ENCODE measurements at places on chromosomes 2 and 18.

GRCh38 chr18:21242780-21243401 is 859 bp downstream of the GREB1L start:
- no peak for DNase-seq

DNA sequence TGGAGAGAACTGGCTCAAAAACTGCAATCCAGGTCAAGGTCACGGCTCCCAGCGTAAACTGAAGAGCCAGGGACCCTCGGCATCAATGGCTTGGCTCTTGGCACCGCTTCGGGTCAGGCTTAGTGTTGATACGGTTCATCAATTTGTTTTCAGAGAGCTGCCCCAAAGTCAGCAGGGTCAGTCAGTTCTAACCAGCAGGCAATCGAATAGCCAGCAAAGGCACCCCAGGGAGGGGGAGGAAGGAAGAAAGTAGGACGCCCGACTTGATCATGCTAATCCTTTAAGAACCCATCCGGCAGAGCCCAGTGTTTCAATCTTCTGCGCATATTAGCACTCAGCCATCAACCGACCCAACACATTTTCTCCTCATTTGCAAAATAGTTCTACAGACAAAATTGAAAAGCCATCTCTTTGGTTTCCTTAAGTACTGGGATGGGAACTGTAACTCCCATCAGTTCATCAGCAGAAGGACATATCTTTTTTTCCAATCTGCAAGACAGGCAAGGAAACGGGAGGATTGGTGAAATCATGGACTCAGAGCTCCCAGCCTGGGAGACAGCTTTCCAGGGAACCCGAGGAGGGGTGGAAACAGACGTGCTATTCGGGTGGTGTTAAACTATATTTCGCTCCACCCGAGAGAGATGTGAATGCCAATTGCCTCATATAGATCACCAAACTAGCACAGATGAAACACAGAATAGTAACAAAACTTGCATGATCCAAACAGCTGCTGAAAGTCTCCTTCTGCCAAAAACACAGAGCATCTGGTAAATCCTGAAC is 40.7 kb upstream of the CABLES1 start:
- DNase-seq = no peak

GRCh38 chr2:37201766-37202165 is 5.5 kb downstream of the CEBPZOS start:
- no peak for DNase-seq

DNA sequence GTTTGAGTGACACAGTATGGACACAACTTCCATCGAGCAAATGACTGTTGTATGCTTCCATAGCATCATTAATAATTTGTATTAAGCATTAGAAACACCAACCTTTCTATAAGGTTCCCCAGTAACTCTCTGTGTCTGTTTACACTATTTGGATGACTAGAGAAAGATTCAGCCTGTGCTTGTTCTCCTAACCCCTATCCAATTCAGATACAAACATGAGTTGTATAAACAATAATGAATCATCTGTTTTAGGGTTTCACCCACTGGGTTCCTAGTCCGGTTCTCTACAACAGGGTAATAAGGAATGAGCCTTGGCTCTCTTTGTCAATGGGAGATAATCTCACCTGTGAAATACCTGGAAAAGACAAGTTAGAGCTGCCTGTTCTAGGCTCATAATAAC is 894.1 kb upstream of the PIK3C3 start:
- no peak for DNase-seq

DNA sequence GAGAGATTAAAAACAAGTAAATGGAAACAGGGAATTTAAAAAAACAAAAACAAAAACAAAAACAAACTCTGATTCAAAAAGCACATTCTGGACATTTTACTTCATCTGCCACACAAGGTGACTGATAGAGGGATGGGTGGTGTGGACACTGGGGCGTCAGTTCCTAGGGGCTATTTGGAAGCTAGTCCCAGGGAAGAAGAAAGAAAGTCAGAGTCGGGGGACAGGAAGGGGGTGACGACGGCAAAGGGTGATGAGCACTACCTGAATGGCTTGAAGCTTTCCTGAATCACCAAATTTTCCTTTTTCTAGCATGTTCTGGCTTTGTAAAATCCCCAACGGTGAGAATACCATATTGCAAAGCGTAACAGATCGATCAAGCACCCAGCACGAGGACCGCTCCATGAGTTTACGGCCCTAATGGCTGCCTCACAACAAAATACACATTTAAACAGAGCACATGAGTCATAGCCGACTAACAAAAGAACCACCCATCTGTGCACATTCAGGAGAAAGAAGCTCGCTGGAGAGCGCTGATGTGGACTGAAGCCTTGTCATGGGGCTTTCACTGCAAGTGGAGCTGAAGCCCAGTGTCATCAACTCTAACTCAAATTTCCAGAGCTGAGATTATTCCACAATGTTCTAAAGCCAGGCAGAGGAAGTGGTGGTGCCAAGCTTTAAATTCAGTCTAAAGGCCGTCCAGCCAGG is 178.9 kb downstream of the LNPK start:
- DNase-seq = no peak

GRCh38 chr2:234930397-234930796 is 21.4 kb upstream of the SH3BP4 start:
- DNase-seq = no peak

- DNase-seq = no peak
Observed at GRCh38 chr2:189542145-189542882, 38.3 kb downstream of the SLC40A1 start.

DNA sequence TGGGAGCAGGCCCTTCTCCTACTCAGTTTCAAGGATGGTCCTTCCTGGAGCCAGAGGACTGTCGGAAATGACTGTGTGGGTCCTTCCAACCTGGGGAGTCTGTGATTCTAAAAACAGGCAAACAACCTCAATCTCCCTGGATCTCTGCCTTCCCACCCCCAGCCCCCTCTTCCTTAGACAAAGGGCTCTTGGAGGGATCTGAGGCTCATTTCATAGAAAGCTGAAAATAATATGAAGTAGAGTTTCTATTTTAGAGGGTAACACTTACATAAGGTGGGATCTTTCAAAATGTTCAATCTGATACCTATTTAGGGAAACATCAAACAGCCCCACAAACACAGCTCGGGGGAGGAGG is 69.4 kb downstream of the RHOB start:
- no peak for DNase-seq

GRCh38 chr18:57891707-57892391 is 88.7 kb upstream of the ATP8B1 start:
- DNase-seq = no peak

- no peak for DNase-seq
Observed at GRCh38 chr2:38444247-38444646, 67.2 kb upstream of the ATL2 start.

- no peak for DNase-seq
Observed at GRCh38 chr2:185337033-185337432, 401.6 kb upstream of the FSIP2 start.

DNA sequence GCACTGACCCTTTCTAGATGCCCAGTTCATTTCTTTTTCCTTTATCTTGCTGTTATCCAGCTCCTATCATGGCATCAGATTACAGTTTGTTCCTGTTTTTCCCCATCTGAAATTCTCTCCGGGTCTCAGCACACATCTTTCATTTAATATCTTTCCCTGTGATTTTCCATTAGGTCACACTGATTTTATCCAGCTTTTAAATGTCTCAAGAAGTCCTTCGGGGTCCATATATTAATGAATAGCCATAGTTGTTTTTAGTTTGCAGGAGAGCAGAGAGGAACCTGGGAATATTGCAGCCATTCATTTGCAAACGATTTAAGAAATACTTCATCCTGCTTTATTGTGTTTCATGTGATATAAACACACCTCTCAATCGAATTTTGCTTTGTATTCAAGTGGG is 374.2 kb downstream of the TDRD15 start:
- no peak for DNase-seq

All from activated CD4-positive, alpha-beta T cell treated with anti-CD3 and anti-CD28 coated beads for 24 hours (primary cell).